ENCODE measurements at places on chromosomes 5 and 9. TPM values are rescaled to one million over a fixed set of nuclear protein-coding genes. Genes with fewer than 3 reads are reported as not detected.

- no peak for DNase-seq
Measured at GRCh38 chr5:151295791-151296477, 7.6 kb downstream of the SLC36A3 start.

GRCh38 chr9:32251539-32251938 lies 132.9 kb upstream of the ACO1 start:
- DNase-seq = peak; percentile 87

DNA sequence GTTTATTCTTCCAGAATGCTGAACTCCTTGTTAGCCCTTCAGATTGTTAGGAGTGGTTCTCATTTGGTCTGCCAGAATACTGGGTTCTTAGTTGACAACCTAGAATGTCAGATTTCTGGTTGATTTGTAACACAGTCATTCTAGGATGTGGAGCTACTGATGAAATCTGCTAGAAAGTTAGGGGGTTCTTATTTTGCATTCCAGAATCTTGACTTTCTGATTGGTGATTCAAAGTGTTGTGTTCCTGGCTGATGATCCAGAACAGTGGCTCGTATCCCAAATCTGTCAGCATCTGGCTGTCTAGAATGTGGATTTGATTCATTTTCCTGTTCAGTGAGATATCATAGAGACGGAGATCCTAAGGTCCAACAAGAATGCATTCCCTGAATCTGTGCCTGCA lies 21.9 kb downstream of the PTGS1 start:
- DNase-seq = no peak

DNA sequence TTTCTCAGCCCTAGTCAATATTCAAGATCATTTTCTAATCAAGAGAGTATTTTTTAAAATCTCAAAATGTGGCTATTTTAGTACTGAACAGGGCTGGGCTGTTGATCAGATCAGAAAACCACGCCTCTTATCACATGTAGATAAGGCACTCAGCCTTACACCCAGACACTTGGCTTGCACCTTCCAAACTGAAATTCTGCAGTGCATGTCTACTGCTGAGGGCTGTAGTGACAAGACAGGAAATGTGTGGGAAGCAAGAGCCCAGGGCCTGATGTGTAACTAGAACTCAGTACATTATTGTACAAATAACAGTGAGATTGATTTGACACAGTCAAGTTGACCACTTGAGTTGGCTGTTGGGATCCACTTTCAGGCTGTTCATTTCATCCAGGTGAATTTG lies 48.6 kb downstream of the UBE2QL1 start:
- no peak for DNase-seq

DNA sequence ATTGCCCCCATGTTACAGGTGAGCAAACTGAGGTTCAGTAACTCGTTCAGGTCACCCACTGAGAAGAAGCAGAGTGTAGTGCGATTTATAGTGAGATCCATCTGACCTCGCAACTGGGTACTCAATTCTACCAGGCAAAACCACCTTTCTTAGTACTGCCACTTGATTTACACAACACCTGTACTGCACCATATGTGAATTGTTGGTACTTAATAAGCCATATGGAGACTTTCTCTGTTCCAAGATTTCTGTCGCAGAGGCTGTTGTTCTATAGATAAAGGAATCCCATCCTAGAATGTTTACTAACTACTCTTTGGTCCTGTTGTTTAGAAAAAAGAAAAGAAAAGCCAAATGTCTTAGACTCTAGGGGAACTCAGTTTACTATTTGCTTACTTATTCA lies 287.5 kb downstream of the KCTD16 start:
- no peak for DNase-seq

DNA sequence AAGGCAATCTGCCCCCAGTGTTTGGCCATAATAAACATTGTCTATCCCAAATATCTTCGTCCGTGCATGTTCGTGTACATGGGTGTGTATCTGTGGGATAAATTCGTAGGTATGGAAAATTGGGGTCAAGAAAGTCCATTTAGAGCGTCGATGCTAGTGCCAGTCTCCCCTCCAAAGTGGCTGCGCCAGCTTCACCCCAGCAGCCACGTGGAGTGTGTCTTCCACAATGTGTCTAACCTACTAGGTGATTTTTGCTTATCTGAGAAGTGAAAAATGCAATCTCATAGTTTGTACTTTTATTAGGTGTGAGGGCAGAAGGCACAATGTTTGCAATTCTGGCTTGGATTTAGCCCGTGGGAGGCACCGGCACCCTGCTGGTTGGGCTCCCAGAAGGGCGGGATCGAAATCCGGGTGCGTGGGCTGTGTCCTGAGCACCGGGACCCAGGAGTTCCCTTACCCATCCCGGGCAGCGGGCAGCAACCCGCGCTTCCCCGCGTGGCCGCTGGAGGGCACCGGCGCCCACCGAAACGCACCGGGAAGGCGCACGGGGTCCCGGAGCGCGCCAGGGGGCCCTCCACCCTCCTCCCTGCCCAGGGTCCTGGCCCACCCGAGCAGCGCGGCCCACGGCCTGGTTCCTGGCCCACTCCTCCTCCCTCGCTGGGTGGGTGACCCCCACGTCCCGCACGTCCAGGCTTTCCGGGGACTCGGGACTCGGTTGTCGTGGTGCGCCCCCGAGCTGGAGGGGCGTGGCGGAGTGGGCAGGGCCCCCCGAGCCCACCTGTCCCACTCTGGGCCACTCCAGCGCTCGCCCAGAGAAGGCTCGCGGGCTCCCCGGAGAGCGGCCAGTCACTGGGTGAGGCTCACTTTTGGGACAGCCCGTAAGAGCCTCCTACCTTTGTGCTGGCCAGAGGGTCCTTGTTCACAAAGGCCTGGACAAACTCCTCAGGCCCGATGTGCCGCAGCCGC lies 55.4 kb upstream of the RNF130 start:
- no peak for DNase-seq

GRCh38 chr9:95023217-95024003 lies 294.1 kb downstream of the FANCC start:
- DNase-seq = no peak

GRCh38 chr9:91818225-91818585 lies 131.8 kb downstream of the ROR2 start:
- DNase-seq = no peak

DNA sequence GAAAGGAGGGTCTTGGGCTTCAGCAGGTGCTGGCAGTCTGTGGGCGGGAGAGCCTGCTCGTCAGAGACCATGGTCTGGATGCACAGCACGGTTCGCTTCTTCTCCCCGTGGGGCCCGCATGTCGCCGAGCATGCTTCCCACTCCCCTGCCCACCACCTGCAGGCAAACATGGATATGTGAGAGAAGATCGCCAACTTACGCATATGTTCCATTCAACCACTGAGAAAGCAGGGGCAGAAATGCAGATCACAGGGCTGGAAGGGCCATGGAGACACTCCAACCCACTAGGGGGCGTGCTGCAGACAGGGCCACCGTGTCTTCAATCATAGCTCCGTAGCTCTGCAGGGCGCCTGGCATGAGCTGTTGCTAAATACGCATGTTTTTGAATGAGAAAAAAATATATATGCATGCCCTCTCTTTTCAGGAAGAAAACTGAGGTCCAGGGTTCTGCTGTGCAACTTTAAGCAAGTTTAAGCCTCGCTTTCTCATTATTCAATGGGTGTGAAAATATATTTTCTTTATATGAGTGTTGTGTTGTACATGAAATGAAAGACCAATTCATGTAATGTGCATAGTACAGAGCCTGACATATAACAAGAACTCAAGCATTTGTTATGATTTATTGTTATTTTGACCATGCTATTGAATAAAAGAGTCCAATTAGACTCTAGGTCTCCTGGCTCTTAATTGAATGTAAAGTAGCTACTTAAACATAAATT lies 148.0 kb downstream of the TARS1 start:
- DNase-seq = no peak

- no peak for DNase-seq
Measured at GRCh38 chr5:166561759-166562158, 1729.7 kb upstream of the WWC1 start.

DNA sequence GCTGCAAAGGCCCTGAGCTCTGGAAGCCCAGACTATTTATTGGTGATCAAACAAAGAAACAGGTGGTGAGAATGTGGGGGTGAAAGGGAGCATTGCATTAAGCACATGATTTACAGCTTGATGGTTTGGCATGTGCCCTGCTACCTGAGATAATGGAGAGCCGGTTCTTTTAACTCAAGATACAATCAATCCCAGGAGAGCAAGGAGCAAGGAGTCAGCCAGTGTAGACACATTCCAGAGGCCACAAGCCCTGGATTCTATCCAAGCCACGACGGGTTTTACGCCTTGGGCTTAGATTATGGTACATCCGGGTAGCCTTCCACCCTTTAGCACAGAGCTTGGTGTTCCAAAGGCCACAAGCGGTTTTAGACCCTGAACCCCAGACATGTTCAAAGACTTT lies 292.2 kb downstream of the CYLC2 start:
- no peak for DNase-seq

Gene PDE6A
- 0.25 TPM for polyA plus RNA-seq

Gene SH3PXD2B
- 33.0 TPM for polyA plus RNA-seq

Gene SSNA1
- 34.7 TPM for polyA plus RNA-seq

Gene ENTPD2
- 4.7 TPM for polyA plus RNA-seq
